WERI-Rb-1 (cell line): ENCODE measurements at places on chromosomes 4 and X.

DNA sequence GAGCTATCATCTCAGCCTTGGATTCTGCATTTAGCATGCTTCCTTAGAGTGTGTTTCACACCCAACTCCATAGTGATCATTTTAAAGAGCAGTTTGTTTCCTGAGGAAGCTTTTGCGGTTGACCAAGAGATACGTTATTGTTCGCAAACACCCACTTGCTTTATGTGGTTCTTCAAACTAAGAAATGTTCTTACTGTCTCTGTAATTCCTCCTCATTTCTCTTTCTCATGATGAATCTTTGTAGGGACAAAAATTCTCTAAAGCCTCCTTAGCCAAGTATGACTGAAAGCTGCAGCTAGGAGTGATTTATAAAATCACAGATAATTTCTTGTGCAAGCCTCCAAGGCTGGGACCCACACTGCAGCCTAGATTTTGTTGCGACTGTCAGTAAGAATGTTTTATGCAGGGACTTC, 10.0 kb downstream of the TNIP3 start:
- DNase-seq = no peak

DNA sequence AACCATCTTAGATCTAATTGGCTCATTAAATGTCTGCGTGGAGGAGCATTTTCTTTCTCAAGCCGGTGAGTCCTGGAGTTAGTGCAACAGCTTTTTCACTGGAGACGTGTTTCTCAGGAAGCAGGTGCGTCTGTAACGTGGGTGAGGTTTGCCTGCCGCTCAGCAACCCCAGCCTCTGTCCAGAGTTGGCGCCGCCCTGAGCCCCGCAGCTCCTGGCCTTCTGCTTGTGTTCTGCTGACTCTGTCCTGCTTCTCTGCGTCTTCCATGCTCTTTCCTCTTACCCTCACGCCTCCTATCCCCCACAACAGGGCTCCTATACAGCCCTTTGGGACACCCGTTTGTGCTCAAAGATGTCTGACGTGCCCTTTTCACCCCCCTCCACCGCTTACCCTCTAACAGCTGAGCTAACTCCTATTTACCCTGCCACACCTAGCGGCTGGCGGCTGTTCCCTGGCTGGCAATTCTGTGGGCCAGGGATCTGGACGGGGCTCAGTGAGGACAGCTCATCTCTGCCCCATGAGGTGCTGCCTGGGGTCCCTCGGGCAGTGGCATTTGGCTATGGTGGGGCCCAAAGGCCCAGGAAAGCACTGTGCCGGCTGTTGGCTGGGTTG, 18.8 kb downstream of the DOK7 start:
- no peak for DNase-seq

GRCh38 chr4:156217236-156217635, 263.6 kb upstream of the CTSO start:
- DNase-seq = no peak

DNA sequence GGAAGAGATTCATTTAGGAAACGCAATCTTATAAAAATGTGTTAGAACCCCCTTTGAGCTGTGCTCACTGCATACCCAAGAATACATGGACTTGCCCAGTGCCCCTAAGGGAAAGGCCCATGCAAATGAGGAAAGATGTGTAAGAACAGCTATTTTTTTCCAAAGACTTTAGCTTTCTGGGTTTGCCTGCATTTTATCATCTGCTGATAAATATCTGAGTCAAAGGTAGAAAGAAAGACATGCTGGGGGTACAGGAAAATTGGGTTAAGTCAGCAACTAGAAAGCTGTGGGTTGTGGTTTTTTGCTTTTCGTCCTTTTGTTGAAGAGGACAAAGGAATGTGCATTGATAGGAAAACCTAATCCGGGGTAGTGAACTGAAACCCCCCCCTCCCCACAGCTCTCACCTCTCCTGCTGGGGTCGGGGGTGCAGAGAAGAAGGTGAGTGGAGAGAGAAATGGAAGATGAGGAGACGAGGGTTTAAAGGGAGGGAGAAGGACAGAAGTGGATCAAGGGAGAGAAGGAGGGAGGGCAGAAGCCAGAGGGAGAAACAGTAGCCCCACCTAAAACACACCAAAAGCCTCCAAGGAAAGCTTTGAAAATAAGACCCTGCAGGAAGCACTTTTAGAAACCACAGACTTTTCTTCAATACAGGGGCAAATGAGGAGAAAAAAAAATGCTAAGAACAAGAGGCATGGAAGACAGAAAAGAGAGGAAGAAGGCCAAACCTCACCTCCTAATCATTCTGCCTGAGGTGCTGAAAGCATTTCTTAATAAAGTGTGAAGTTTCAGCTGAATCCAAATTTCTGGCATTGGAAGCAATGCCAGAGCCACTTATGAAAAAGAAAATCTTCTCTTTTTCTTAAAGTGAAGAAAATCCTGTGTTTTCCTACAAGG, 49.3 kb downstream of the KDR start:
- no peak for DNase-seq

- DNase-seq = no peak
Measured at GRCh38 chrX:65866146-65866545, 173.7 kb downstream of the VSIG4 start.

DNA sequence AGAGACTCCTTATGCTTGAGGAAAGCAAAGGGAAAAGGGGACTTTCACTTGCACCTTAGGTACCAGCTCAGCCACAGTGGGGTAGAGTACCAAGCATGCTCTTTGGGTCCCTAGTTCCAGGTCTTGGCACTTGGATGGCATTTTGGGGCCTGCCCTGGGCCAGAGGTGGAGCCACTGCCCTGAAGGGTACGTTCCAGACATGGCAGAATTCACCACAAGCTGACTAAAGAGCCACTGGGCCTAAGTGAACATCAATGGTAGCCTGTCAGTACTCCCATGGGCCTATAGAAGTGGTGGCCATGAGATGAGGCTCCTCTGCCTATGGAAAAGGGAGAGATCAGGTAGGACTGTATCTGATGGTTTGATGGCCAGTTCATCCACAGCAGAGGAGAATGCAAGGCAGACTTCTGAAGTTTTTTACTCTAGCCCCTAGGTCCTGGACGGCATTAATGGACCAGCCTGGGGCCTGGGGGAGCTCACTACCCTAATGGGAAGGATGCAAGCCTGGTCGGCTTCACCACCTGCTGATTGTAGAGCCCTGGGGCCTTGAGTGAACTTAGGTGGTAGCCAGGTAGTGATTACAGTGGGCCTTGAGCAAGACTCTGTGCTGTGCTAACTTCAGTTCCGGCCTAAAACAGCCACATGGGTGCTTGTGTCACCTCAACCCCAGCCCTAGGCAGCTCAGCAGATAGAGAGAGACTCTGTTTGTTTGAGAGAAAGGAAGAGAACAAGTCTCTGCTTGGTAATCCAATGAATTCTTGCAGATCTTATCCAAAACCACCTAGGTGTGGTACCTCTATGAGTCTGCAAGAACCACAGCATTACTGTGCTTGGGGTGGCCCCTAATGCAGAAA, 19.8 kb upstream of the HSFX4 start:
- DNase-seq = no peak

- no peak for DNase-seq
Measured at GRCh38 chrX:21661316-21661715, 3.2 kb upstream of the KLHL34 start.

GRCh38 chr4:145545031-145545430, 63.4 kb downstream of the SMAD1 start:
- DNase-seq = no peak

DNA sequence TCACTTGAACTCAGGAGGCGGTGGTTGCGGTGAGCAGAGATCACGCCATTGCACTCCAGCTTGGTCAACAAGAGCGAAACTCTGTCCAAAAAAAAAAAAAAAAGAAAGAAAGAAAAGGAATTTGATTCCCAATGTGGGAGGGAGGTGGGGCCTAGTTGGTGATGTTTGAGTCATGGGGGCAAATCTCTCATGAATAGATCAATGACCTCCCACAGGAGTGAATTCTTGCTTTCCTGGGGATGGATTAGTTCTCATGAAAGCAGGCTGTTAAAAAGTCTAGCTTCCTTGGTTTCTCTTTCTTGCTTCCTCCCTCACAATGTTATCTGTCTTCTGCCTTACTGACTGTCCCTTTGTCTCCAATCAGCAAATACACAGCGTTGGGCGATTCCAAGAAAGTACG, 419.5 kb upstream of the RPS6KA3 start:
- DNase-seq = no peak

DNA sequence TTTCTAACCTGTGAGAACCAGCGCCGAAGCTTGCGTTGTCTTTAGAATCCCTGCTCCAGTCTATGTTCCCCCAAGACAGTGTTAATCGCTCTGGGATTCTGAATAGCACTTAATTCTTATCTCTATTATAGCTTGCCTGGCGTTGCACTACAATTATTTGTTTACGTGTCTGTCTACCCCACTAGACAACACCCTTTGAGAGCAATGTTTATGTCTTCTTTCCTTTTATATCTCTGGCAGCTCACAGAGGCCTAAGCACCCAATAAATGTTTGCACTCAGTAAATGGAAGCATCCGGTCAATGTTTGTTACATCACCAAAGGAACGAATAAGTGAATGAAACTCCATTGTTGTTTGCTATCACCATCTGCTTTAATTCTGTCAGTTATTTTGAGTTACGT, 4.8 kb upstream of the NHS start:
- DNase-seq = no peak

DNA sequence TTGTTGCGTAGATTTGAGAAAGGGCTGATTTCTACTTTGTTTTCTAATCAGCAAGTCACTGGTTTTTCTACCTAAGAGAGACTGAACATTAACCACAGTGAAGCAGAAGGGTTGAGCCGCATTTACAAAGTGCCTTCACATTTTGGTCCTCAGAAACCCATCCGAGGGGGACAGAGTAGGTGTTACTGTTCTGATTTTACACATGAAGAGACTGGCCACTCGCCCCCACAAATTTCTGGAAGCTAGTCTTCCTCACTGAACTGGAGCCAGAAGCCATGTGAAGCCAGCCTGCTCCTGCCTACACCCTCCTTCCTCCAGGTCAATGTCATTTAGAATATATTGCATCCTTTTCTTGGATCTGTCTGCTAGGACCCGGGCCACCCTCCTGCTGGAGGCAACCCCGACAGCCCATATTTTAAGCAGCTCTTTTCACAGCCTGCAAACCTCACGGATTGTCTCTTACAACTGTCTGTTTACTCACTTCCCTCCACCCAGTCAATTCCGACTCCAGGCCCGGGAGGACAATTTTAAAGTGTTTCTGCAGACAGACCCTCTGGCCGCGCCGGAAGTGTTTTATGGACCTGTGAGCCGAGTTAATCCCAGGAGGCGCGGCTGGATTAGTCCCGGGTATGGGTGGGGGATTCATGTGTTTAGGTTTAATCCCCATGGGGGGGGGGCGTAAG, 73.2 kb upstream of the BCOR start:
- DNase-seq = peak; percentile 86
